ENCODE measurements at places on chromosomes 5 and 9.
A peak's percentile ranks its signal among the peaks of the same experiment; 100 is the strongest.

- peak; percentile 40 for DNase-seq
Measured at GRCh38 chr9:35114840-35115628, 628 bp downstream of the ATOSB start.

GRCh38 chr5:139611703-139612584 is 36.2 kb upstream of the CXXC5 start:
- DNase-seq: no peak

GRCh38 chr9:116837018-116837989 is 150.2 kb downstream of the TRIM32 start:
- peak; percentile 23 for DNase-seq

DNA sequence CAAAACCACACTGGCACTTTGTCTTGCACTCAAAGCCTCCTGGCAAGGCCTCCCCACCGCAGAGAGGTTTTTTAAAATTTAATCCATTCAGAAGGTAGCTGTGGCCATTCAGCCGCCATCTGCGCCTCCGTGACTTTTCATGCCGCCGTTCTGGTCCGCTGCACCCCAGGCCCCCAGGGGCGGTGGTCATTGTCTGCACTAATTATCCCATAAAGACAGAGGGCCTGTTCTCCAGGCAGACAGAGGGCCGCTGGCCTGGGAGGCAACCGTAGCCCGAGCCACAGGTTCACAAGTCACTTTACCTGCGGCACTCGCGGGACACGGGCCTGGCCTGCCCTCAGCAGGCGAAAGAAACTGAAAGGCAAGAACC is 49.4 kb downstream of the EXD3 start:
- DNase-seq: no peak

- peak; percentile 34 for DNase-seq
Measured at GRCh38 chr9:18122171-18122570, 351.8 kb upstream of the ADAMTSL1 start.

DNA sequence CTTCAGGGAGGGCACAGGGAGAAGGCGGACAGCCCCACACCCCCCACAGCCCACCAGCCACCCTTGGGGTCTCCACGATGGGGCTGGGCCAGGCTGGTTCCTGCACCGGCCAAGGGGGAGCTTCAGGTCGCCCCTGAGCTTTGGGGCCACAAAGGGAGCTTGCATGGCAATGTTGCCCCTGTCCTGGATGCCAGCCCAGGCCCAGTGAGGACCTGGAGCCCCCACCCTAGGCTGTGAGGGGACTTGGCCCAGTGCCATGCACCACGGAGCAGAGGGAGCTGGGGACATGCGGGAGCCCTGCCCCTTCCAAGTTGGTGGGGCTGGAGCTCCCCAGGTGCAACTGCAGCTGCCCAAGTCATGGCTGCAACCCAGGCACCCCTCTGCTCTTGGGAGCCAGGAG is 18.4 kb downstream of the TMEM38B start:
- no peak for DNase-seq

GRCh38 chr5:91272858-91273257 is 110.3 kb downstream of the ARRDC3 start:
- peak; percentile 52 for DNase-seq

DNA sequence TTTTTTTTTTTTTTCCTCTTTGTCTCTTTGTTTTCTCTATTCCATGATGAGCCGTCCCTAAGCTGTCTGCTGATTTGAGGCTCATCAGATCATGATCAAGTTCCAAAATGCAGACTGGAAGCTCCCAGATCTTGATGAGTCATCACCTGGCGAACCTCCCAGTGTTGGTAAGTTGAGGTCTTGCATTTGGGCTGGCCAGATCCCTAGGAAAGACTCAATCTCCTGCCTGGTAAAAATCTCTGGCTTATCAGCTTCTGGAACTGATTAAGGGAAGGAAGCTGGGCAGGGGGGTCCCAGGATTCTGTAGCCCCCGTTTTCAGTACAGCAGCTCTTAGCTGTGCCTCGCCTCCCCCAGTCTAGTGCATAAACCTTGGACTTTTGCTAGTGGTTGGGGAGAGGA is 69.0 kb downstream of the TSPAN17 start:
- DNase-seq: peak; percentile 83

- DNase-seq: peak; percentile 82
Measured at GRCh38 chr9:111902391-111903139, 6.0 kb downstream of the UGCG start.

DNA sequence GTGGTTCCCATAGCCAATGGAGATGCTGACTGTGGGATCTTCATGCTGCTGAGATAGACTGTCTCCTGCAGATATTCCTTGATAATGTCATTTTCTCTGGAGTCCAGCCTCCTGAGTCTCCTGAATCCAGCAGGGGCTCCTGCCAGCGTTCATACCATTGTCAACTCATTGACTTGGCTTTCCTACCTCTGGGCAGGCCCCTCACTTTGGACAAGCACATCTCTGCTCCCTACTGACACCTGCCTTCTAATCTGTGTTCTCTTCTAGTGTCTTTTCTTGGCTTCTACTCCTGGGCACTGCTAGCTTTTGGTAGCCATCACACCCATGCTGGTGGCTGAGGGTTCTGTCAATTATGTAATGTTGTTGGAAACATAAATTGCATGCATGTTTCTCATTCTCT is 138.0 kb downstream of the ADCY2 start:
- DNase-seq: no peak

- no peak for DNase-seq
Measured at GRCh38 chr9:91223000-91223399, 138.7 kb downstream of the AUH start.

GRCh38 chr5:74064225-74064624 is 438.2 kb downstream of the ARHGEF28 start:
- DNase-seq: no peak

- no peak for DNase-seq
Measured at GRCh38 chr9:112158656-112159367, 16.3 kb downstream of the SUSD1 start.

DNA sequence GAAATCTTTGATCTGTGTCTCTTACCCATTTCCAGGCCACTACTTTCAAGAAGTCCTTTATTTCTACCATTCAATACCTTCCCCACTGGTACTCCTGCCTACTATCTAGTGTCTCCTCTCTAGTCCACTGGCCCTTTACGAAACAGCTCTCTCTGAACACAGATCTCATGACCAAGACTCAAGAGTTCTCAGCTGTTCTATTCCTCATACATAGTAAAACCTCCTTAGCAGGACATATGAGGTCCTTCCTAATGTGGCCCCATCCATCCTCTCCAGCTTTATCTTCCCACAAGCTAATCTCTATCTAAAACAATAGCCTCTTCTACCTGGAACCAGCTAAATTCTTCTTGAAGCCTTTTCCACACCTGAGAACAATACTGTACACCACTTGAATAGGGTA is 2.6 kb downstream of the TEX10 start:
- DNase-seq: peak; percentile 13

DNA sequence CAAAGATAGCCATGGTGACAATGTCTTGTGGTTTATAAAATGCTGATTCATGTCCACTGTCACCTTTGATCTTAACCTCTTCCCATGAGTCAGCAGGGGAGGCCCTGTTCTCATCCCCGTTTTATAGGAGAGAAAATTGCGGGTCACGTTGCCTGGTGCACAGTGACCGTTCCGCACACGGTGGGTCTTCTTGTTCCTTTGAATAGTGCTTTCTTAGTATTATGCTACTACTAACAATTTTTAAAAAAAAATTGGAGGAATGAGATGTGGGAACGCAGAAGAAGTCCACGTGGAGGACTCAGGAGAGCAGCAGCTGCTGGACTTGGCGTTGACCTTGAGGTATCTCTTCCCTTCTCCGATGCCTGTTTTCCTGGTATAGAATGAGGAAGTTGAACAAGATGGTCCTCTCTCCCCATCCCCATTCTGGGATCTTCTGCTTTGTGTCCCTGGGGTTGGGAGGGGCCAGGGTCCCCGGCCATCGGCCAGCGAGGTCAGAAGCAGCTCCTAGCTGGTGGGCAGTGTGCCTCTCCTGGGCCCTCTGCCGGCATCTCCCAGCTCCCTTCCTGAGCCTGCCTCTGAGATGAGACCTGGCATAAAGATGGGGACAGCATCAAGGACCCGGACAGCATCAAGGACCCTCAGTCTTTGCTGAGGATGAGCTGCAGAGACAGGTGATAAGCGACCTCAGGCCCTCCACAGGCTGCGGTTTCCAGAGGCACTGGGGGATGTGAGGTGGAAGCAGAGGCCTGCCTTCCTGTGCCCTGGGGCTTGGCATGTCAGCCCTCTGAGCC is 143.9 kb downstream of the C9orf50 start:
- no peak for DNase-seq

GRCh38 chr9:123821619-123822018 is 108.3 kb downstream of the DENND1A start:
- DNase-seq: no peak

DNA sequence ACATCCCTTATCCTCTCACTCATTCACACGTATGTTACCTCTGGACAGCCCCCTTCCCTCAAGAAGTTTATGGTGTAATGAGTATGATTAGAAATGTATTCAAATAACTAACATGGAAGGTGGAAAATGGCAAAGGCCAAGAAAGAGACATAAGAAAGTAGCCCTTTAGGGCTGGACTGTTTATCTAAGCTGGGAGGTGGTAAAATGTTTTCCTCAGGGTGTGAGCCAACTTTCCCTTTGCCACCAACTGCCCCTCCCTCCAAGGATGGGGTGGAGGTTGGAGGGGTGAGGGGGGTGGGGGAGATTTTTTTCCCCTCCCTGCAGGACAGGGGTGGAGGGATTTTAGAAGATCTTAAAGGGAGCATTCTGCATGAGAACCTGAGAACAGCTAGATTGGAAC is 8.2 kb downstream of the SLC45A2 start:
- DNase-seq: no peak

DNA sequence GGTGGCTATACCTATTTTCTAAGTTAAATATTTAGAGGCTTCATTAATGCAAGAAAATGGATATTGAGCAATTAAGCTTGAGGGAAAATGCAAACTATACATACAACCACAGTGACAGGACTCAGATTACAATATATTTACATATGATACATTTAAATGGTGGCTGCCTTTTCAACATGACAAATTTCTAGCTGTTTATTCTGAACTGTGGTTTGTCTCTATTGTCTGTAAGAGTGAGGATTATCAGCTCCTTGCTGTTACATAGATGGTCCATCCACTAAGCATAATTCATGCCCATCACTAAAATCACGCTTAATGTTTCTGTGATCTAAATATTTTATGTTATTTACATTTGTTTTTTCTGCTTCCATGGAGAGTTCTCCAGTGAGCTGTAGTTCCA is 81.1 kb upstream of the SGCD start:
- DNase-seq: no peak

GRCh38 chr5:59905188-59905587 is 11.7 kb upstream of the PDE4D start:
- DNase-seq: no peak

DNA sequence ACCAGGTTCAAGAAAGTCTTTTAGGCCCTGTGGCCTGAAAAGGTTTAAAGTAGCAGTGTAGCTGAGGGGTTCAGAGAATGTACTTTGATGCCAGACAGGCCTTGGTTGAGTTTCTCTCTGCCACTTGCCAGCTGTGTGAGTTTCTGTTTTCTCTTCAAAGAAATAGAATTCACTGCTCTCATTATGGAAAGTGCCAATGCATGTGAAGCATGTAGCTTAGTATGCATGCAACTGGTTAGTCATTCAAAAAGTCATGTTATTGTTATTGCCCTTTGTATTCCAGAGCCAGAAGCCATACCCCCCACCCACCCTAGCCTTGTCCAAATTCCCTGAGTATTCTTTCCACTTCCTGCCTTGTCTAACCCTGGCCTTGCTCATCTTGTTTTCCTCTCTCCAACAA is 101.7 kb downstream of the ADRB2 start:
- no peak for DNase-seq

DNA sequence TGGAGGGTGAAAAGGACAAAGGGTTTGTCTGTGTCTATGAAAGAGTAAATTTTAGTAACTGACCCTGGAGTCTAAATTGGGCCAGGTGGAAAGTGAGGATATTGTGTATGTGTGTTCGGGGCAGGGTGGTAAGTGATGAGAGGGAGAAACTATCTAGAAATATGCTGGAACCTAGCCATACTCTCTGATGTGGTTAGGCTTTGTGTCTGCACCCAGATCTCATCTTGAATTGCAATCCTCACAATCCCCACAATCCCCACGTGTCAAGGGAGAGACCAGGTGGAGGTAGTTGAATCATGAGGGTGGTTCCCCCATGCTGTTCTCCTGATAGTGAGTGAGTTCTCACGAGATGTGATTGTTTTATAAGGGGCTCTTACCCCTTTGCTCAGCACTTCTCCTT is 60.6 kb downstream of the COMMD10 start:
- no peak for DNase-seq

DNA sequence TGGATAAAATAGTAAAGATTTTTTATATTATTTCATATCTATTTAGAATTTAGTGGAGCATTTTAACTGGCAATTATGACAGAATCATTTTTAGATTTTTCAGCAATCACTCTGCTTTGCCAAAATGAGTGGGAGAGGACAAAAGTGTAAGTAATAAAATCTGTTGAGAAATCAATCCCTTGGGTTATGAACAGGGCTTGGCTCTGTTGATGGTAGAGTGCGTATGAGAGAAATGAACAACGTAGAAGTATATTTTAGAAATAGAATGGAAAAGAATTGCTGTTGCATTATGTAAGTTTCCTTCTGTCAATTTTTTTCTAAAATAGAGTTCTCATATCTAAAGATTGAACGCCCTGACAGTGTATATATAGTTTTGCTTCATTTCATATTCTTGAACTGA is 154.1 kb upstream of the PRDM9 start:
- no peak for DNase-seq

DNA sequence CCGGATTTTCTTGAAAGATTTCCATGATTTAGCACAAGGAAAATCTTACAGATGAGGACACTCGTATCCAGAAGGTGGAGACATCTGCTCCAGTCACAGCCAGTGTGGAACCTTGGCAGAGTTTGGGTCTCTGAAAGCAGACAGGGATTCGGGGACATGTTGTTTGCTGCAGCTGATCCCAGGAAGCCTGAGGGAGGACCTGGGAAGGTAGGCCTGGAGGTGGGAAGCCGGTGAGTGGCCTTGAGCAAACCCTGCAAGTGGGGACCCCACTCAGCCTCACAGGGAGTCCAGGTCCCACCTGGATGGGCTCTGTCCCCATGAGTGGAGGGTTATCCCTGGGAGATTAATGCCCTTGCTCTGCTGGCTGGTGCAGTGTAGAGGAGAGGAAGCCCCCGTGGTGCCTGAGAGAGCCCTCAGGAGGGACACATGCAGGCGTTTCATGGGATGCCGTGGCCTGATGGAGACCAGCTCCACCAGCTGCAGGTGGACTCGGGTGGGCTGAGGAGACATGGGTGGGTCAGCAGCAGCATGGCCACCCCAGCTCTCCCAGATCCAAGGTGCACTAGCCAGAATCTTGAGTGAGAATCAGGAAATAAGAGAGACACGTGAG is 7.8 kb downstream of the MRPS2 start:
- DNase-seq: no peak

GRCh38 chr5:158614951-158615350 is 484.8 kb downstream of the EBF1 start:
- peak; percentile 44 for DNase-seq

GRCh38 chr5:36443941-36444340 is 142.2 kb upstream of the RANBP3L start:
- DNase-seq: no peak

DNA sequence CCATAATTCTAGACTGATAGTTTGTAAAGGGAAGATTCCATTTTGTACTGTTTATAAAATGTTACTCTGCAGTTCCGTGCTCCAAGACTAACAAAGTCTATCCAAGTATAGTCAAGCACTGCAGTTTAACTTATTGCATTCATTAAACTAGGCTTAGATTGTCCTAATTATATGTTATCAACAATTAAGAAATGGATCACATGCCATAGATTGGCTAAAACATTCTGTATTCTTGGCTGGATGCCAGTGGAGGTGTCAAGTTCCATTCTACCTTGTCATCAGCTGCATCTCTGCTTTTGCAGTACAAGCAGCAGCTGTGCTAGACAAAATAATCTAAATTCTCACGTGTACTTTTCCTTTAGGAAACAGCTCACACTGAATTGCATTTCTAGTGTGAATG is 69.4 kb upstream of the MEF2C start:
- peak; percentile 66 for DNase-seq
